Endodermal cell (in vitro differentiated cells): ENCODE measurements at places on chromosomes 13 and 19.

DNA sequence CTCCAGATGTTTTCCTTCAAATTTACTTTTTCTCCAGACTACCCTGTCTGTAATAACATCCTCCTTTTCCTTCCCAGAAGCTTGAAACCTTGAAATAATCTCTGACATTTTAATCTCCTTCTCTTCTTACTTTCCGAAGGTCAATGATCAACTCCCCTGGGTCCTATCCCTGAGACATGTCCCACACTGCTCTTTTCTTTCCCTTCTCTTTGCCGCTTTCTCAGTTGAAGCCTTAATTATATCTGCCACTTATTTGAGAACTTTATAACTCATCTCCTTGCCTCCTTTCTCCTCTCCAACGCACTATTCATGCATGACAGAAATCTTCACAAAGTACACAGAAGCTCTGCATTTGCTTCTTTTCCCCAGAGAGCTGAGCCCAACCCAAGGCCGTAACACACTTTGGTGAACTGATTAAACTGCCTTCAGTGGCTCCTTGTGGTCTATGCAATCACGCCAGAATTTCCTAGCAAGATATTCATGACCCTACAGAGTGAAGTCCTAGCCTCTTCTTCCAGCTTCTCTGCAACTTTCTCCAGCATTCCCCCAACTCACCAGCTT is 9.2 kb upstream of the WASF3 start:
- DNase-seq, result no peak
- no peak overlapping the region for H3K27ac ChIP-seq
- H3K36me3 ChIP-seq, result no peaks in the 10 kb centered on the region
- peaks cover 9% of the 10 kb centered on the region for H3K27me3 ChIP-seq

DNA sequence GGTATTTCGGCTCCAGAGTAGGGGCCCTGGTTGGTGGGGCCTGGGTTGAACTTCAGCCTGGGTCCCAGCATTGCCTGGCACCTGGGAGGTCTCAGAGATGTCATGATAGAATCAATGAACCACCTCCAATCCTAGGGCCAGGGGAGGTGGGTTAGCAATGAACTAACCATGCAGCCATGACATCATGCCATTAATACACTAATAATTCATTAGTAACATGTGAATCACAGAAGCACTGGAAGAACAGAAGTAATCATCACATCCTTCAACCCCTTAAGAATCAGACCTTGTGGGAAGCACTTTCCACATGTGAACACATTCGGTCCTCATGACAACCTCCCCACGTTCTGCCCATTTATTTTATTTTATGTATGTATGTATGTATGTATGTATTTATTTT is 6.9 kb downstream of the NOSIP start:
- DNase-seq, result no peak
- no peak overlapping the region for H3K27ac ChIP-seq

DNA sequence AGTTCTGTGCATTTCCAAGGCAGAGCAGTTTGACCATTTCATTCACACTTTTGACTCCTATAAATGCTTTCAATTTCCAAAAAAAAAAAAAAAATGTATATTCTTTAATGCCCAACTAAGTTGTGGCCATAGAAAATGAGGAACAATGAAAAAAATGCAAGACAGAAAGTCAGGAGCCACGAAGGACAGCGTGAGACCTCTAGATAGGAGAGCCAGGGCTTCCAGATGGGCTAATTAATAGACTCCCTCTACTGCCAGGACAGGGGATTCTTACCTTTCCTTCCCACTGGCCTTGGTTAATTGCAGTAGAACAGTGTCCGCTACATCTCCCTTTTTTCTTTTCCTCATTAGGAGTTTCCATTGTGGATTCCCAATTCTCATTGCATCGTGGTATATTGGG is 8.6 kb downstream of the FPR3 start:
- H3K4me1 ChIP-seq, result no peaks in the 10 kb centered on the region
- no peak overlapping the region for H3K27ac ChIP-seq
- DNase-seq, result no peak
- H3K27me3 ChIP-seq, result no peaks in the 10 kb centered on the region

GRCh38 chr19:34505321-34506025 is 23.9 kb downstream of the WTIP start:
- no peak overlapping the region for H3K27ac ChIP-seq
- no peaks in the 10 kb centered on the region for H3K27me3 ChIP-seq
- H3K4me1 ChIP-seq, result no peaks in the 10 kb centered on the region
- peaks cover 6% of the 10 kb centered on the region for H3K36me3 ChIP-seq
- no peak for DNase-seq

GRCh38 chr19:34181111-34181864 is 9.0 kb downstream of the LSM14A start:
- H3K4me3 ChIP-seq, result no peak overlapping the region
- no peaks in the 10 kb centered on the region for H3K4me1 ChIP-seq
- no peaks in the 10 kb centered on the region for H3K27me3 ChIP-seq
- no peak for DNase-seq
- no peak overlapping the region for H3K27ac ChIP-seq

DNA sequence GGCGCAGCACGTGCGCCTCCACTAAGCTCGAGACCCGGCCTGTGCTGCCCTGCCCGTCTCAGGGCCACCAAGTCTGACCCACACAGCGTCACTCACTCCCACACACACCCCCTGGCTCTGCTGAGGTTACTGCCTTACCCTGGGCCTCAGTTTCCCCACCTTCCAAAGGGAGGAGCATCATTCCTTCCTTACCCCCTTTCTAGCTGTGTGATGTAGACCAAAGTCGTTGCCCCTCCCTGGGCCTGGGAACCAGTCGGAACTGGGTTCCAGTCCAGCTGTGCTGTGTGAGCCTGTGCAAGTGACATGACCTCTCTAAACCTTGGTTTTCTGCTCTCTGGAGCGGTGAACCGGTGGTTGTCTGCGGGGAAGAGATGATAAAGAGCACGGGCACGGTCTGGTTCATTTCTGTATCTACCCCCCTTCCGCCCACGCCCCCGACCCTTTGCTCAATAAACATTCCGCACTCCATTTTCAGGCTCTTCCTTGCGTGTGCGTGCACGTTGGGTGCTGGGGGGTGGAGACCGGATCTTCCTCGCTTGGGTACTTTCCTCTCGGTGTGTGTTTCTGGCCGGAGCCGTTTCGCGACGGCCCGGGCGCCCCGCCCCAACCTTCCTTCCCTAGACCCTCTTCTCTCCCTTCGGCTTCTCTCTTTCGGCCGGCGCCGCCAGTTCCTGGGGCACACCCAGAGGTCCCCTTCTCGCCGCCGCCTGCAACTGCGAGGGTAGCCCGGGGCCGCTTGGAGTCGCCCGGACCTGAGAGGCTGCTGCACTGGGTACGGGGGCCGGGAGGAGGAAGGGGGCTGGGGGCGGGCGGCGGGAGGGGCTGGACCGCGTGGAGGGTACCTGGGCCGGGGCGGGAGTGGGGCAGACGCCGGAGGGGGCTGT is at the start of gene ZNF581:
Gene ZNF581, plus strand, starts transcription at position 647 of the 884 bp plus-strand sequence. CDS start 923 bp downstream, outside the sequence.
- DNase-seq, result peak; percentile 89
- no peaks in the 10 kb centered on the region for H3K27me3 ChIP-seq
- H3K4me3 ChIP-seq, result peak within 1 kb of the TSS; percentile 92
- H3K4me1 ChIP-seq, result peaks cover 13% of the 10 kb centered on the region
